ENCODE measurements at places on chromosomes 1 and 21.

DNA sequence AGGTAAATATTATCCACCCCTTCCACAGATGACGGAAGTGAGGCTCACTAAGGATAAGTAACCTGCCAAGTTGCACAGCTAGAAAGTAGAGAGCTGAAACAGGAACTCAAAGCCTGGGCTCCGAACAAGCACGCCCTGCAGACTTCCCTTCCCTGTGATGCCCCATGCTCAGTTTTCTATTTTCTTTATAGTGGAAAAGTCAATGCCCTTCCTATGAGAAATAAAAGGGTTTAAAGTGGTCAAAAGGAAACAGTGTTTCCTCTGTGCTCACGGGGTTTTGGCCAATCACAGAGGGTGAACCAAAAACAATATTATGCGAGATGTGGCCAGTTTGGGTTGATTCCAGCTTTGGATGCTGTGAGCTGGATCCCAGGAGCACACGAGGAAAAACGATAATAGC lies 44.5 kb downstream of the DDR2 start:
- DNase-seq: no peak

DNA sequence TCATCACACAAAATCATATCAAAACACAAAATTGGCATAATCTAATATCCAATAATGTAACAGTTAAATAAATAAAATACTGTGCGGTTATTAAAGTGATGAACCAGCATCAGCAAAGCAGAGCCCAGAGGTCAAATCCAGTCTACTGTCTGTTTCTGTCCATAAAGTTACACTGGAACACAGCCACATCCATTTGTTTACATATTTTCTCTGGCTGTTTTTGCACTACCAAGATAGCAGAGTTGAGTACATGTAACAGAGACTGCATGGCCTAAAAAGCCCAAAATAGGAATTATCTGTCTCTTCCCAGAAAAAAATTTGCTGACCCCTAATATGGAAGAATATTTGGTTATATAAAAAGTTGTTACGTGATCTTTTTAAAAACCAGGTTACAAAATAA lies 242.2 kb upstream of the DMRTA2 start:
- DNase-seq: no peak

- peak; percentile 54 for DNase-seq
Measured at GRCh38 chr1:117562581-117563491, 43.0 kb upstream of the TENT5C start.

DNA sequence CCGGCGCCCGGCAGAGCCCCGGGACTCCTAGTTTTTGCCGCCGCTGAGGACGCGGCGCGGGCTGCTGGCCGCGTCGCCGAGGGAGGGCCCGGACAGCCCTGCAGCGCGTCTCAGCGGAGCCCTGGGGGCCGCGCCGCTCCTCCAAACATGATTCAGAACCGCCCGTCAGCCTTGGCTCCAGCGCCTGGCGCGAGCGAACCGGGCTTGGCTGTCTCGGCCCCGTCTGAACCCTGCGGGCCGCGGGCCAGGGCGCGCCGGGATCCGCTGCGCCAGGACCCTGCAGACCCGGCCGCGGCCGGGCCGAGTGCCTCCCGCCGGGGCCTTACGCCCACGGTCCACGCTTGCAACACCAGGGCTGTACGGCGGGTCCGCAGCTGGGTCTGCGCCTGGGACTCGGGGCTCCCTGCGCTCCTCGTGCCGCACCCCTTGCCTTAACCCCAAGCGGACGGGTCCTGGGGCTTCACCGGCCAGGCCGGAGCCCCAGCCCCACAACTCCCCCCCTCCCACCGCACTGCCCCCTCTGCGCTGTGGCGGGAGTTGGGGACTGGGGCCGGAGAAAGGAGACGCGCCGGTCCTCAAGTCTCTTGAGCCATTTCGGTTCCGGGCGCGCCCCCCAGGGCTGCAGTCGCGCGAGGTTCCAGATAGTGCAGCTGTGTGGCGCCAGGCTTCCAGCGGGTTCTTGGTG lies 48.4 kb upstream of the CD34 start:
- DNase-seq: no peak

- DNase-seq: no peak
Measured at GRCh38 chr1:221693087-221693486, 48.8 kb downstream of the DUSP10 start.

- peak; percentile 4 for DNase-seq
Measured at GRCh38 chr1:216598448-216598847, 124.8 kb downstream of the ESRRG start.

GRCh38 chr1:67818725-67819301 lies 14.5 kb downstream of the GNG12 start:
- no peak for DNase-seq

- no peak for DNase-seq
Measured at GRCh38 chr1:212305342-212305741, 20.1 kb downstream of the PPP2R5A start.

DNA sequence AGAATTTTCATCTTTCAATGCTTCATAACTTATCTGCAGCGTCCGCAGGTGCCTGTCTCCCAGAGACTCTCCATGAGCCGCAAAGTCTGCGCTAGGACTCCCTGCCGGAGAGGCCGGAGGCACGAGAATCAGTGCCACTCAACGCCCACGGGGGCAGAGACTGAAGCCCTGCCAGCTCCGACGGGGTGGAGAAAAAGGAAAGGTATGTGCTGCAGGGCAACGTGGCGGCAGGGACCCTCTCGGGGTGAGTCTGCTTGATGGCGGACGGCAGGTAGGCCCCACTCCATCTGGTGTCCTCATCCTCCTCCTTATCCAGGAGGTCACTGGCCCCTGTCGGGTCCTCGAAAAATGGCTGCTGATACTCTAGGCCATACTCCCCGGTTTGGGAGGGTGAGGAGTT lies 21.9 kb upstream of the MRPS14 start:
- DNase-seq: no peak

GRCh38 chr1:208312706-208313105 lies 68.5 kb upstream of the PLXNA2 start:
- DNase-seq: no peak

DNA sequence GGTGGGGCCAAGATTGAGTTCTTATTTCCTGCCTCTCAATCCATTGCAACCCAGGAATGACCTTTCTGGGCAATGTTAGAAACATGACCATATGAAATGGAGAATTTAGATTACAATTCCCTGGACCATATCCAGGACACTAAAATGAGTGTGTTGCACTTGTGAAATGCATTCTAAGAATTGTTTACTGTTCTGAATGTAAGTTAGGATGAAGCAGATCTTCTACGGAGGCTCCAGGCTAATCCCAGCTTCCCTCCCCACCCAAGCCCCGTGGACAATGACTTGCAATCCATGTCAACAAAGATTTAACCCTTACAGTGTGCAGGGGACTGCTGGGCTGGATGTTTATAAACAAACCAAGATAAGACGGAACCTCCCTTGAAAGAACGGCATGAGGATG lies 31.7 kb upstream of the HAO2 start:
- DNase-seq: no peak

DNA sequence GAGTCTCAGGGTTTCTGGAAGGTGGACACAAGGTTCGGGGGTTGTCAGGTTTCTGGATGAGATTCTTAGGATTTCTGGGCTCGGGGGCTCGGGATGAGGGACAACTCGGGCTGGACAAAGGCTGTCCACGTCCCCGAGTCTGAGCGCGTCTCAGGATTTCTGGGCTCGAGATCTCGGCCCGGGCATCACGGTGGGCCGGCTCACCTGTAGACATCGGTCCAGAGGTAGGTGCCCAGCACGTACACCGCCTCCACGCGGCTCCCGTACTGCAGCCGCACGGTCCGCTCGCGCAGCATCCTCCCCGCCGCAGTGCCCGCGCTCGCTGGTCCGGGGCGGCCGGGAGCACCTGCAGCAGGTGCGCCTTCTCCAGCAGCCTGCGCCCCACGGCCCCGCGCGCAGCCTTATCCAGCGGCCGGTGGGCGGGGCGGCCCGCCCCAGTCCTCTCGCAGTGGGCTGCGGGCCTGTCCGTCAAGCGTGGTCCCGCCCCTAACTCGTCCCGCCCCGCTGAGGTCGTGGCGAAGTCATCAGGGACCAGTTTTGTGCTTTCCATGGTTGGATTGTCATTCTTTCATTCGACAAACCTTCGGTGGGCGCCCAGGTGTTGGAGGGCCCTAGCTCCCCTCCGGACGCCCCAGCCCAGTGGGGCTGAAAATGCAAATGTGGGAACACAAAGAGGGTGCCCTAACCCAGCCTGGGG lies at the start of gene PADI2:
Gene PADI2, minus strand, starts transcription at position 376 of the 697 bp plus-strand sequence. Its CDS starts 80 bp downstream, at position 296.
- DNase-seq: peak; percentile 83

DNA sequence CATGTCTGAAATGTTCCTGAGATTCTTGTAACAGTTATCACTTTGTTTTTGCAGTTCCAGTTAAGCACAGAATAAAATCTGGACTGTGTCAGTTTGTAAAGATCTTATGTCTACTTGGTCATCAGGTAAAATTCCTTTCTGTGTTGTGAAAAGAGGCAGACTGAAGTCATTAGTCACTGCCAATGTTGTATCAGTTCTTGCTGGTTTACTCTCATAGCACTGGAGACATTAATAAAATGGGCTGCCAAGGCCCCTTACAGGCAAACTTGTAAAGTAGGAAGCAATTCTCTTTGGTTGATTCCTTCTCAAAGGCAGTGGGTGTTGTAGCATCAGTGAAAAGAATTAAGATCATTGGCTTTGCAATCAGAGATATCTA lies 61.4 kb upstream of the ST6GALNAC3 start:
- no peak for DNase-seq

- peak; percentile 69 for DNase-seq
Measured at GRCh38 chr1:151711951-151712350, 4.7 kb downstream of the CELF3 start.

- no peak for DNase-seq
Measured at GRCh38 chr1:223062177-223062576, 80.9 kb downstream of the TLR5 start.

DNA sequence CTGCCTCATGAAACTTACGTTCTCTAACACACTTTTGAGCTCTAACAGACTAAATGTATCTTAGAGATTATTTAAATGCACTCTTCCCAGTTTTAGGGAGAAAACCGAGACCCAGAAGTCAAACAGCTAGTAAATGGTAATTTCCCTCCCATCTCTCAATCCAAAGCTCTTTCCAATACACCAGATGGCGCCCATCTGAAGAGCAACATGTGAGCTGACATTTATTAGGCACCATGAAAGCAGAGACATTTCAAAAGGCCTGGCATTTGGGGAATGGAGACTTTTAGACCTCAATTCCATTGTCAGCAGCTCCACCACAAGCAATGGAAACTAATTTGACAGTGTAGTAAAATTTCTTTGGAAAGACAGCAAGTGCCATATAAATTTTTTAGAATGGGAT lies 191.4 kb downstream of the DAB1 start:
- no peak for DNase-seq

DNA sequence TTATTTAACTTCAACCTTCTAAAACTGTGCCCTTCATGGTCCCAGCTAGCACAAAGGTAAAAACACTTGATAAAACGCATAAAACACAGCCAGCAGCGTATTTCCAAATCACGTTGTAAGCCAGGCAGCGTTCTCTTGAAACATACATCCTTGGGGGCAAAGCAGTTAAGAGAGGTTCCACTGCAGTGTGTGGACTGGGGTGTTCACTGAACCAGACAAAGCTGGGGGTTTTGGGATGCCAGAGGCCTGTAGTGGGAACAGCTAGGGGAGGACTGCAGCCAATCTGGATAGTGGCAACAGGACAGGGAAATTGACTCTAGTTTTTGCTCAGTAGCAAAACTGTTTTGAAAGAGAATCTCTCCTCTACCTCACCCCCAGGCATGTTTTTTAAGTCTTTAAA lies 21.5 kb upstream of the ATP5PO start:
- no peak for DNase-seq

GRCh38 chr1:58466630-58467241 lies 79.8 kb downstream of the OMA1 start:
- DNase-seq: no peak

- peak; percentile 29 for DNase-seq
Measured at GRCh38 chr1:198657550-198658064, 18.8 kb downstream of the PTPRC start.

DNA sequence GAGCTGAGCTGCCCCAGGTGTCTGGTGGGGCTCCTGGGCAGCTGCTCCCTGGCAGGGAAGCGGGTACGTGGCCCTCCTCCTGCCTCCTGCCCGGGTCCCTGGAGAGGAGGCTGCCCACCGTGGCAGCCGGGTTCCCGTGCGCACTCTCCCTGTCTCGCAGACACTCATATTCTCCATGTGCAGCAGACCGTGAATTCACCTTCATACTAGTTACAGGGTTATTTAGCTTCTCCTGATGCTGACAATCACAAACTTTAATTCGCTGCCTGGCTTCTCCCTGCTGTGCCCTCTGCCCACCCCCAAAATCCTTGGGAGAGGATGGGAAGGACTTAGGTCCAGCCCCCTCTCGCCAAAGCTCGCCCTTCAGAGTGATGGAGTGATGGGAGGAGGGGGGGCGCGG lies 95.3 kb downstream of the CASZ1 start:
- peak; percentile 36 for DNase-seq

- no peak for DNase-seq
Measured at GRCh38 chr1:22080191-22080590, 27.7 kb downstream of the CDC42 start.

DNA sequence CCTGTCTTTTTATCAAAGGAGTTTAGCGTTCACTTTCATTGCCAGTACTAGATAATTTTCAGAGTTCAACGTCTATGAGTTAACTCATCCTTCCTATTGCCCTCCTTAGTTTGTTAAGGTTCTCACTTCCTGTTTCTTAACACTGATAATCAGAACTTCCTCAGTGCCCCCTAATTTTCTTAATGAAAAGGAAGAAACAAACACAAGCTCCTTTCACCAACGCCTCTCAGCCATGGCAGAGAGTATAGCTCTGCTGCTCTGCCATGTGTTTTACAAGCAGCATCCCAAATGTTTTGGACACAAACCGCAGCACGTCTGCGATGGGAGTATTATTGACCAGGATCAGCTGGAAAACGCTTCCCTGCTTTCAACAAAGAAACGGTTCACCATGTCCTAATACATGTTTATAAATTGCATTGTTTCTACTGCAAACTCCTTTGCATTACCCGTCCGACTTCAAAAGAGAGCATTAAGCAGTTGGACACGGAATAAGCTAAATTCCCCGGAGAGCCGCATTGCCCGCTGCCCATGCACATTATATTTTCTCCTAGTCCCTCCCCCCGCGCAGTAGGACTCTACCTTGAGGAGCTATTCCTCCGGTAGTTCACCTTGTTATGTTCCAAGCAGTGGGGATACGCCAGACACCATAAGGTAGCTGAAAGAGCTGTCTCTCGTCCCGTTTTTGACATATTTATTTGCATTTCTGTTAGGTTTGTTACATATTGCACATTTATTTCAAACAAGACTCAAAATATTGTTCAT lies 561 bp downstream of the OLFM3 start:
- peak; percentile 83 for DNase-seq

DNA sequence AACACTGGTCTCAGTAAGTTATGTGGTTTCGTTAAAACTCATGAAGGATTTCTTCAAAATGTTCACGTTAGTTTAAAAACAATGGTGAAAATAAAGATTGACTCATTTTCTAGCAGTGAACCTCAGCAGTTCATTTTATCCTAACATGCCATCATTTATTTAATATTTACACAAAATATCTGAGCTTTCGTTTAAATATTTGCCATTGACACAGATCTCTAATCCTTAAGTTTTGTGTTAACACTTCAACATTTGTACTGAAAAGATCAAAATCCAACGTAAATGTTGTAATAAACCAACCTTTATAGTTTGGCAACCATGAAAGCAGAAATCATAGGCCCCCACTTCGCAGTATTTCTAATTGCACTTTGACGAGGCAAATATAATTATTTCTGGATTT lies 1129.5 kb downstream of the PLA2G4A start:
- DNase-seq: no peak

GRCh38 chr1:234730770-234731568 lies 121.0 kb upstream of the IRF2BP2 start:
- DNase-seq: no peak

GRCh38 chr1:17239420-17239819 lies 9.5 kb upstream of the PADI3 start:
- peak; percentile 70 for DNase-seq

GRCh38 chr21:27423038-27423437 lies 456.1 kb upstream of the ADAMTS5 start:
- DNase-seq: no peak

Data from NCI-H1417 (cell line).